ENCODE measurements at places on chromosomes 1 and 21.
A peak's percentile ranks its signal among the peaks of the same experiment; 100 is the strongest.

DNA sequence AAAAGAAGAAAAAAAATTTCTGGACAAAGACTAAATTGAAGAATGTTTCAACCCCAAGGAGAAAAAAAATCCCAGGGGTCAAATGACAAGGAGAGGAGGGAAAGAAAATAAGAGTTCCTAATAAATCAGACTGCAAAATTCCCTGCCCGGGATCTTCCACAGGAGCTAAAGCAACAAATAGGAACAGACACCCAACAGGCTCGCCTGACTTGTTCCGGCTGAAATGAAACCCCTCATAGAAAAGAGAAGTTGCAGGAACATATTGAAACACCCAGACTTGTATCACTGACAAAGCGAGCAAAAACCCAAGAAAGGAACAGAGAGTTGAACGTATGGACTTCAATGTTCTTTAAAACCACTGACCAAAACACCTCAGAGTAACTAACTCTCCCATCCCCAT is 123.0 kb downstream of the TIAM1 start:
- DNase-seq = no peak

DNA sequence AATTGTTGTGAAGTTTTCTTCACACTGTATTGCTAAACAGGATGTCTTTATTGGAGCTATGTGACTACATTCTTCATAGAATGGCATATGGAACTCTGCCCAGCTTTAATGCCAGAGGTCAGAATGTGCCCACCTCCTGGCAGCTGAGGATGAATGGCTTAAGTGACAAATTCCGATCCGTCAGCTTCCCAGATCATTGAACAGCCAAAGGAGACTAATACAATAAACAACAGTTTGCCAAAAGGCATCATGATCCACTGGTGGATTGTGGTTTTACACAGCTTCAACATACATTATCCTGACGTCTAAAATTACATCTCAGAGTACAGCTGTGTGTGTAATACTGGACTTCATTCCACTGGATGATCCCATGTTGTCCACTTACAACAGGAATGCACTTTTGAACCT is 68.7 kb upstream of the C1orf105 start:
- DNase-seq = no peak

GRCh38 chr21:39441502-39442475 is 3.8 kb downstream of the LCA5L start:
- DNase-seq = no peak

DNA sequence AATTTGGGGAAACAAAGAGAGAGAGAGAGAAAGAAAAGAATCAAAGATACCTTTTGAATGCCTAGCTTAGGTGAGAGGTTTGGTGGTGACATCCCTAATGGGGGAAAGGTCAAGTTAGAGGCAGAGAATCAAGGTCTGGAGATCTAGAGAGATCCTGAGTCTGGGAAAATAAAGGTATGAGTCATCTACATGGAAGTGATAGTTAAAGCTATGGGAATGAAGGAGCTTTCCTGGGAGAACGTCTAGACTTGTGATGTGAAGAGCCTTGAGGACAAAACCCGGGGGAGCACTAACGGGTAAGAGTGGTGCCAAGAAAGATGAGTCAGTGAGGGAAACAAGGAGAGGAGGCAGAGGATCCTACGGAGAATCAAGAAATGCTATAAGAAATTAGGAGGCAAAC is 110.8 kb upstream of the RUNX1 start:
- DNase-seq = no peak

- peak; percentile 66 for DNase-seq
Observed at GRCh38 chr1:25810341-25811299, 9.1 kb upstream of the MTFR1L start.

All from stimulated activated CD4-positive, alpha-beta T cell treated with anti-CD3 and anti-CD28 coated beads, TNF-alpha, amount 100 ng/mL, for 1 hour (primary cell).